ENCODE measurements at places on chromosomes 5 and 9.

DNA sequence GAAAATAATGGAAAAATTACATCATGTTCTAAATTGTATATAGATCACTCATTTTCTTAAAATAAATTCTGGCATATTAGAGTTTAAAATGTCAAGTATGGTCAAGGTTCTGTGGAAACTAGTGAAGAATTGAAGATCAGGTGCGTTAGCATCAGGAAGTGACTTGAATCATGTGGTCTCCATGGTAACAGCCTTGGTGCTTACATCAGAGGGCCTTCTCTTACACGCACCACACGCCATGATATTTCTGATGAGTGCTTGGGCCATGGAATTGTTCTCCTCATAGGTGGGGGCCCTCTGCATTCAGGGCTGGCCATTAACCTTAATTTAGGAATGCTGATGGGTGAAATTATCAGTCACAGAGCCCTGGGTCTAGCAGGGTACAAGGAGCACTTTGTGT, 288.1 kb upstream of the EFNA5 start:
- no peak for DNase-seq

DNA sequence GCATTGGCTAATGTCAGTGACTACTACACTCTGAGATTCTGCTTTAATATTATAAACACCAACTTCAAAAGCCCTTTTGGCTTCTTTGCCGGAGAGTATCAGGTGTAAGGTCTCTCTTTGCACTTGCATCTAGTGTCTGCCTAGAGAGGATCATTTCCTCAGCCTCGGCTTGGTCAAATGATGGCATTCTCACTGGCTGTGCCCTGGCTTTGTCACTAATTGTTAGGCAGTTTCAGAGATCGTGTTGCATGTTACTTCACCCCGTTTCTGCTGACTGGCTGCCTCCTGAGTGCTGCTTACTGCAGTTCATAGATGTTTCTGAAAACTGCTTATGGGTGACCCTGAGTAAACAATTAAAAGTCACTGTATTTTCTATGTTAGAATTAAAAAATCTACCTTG, 48.8 kb downstream of the SLC1A3 start:
- DNase-seq = no peak

- DNase-seq = no peak
Measured at GRCh38 chr5:150166650-150167511, at the start of gene CDX1. Gene CDX1 (plus strand): TSS chr5:150166778. CDS start chr5:150166877, 99 bp downstream.

GRCh38 chr5:151094030-151094851, 13.4 kb upstream of the TNIP1 start:
- peak; percentile 63 for DNase-seq

GRCh38 chr5:143229426-143229895, 174.0 kb downstream of the NR3C1 start:
- no peak for DNase-seq

- no peak for DNase-seq
Measured at GRCh38 chr9:87392086-87392485, 105.6 kb upstream of the DAPK1 start.

DNA sequence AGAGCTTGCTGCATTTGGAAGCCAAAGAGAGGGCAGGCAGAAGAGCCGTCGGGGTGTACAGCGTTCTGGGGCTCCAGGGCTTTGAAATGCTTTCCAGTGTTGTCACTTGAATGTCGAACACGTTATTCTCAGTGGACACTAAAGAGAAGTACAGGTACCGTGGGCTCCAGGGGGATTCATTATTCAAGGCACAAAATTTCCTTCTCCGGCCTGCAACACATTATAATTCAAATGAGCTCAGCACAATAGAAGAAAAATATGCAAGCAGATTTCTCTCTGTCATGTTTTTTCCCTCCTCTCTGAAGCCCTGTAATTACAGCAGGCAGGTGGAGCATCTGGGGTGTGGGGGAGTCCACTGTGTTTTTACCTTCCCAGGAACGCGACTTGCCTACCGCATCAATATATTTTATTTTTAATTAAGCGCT, 293.1 kb downstream of the ZSWIM6 start:
- DNase-seq = no peak

DNA sequence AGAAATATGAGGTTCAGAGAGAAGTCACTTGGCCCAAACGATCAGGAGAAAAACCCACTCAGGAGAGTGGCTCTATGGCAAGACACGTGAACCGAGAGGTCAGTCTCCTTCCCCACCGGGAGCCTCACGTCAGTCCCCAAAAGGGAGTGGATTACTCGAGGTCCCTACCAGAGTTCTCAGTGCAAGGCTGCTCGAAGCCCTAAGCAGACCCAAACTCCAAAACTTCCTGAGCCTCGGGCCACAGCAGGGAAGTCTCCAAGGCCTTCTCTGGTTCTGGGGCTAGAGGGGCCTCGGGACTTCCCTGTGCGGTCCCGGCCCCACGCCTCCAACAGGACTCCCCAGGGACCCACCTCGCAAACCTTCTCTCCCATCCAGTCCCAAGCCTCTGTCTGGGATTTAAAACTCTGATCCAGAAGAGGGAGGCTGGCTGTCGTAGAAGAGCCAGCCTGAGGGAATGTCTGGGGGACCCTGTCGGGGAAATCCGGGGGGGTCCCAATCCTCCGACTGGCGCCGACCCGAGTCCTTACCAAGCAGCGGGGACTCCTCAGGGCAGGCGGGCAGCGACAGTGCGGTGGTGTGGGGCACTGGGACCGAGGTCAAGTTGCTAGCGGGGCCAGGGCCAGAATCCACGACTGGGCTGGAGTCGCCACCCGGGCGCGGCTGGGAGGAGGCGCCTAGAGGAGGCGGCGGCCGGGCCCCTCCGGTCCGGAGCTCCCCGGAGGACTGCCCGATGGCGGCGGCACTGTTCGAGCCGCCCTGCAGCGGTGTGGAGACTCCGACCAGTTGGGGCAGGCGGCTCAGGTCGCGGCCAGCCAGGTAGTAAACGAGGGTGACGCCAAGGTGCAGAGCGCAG, 679 bp downstream of the B4GALT1 start:
- DNase-seq = no peak

GRCh38 chr9:124361128-124361527, 54.1 kb downstream of the PSMB7 start:
- DNase-seq = no peak

- DNase-seq = no peak
Measured at GRCh38 chr9:79977510-79978197, 405.9 kb downstream of the TLE4 start.

GRCh38 chr5:167255926-167256325, 1035.5 kb upstream of the WWC1 start:
- DNase-seq = no peak

GRCh38 chr9:98491231-98491651, 217.5 kb downstream of the GABBR2 start:
- no peak for DNase-seq

GRCh38 chr5:167813389-167813788, 478.1 kb upstream of the WWC1 start:
- no peak for DNase-seq

DNA sequence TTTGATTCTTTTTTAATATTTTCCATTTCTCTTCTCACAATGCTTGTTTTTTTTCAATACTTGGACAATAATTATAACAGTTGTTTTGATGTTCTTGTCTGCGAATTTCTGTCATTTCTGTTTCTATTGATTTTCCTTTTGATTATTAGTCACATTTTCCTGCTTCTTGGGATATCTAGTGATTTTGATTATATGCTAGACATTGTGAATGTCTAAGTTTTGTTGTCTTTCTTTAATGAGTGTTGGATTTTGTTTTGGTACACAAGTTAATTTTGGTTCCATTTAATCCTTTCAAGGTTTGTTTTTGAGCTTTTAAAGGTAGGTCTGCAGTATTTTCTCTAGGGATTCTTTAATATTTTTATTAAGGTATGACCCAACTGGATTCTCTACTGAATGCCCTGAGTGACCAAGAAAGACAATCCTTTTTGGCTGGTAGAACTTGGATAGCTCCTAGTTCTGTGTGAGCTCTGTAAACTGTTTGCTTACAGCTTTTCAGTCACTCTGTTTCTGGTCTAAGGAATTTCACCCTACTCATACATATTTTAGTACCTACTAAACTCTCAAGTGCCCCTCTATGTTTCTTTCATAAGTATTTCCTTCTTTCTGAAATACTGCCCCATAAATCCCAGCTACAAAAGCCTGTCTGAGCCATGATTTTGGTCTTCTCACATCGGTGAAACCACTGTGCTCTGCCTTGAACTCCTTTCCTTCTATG, 12.5 kb upstream of the PDE8B start:
- no peak for DNase-seq

All from stimulated activated CD4-positive, alpha-beta T cell treated with anti-CD3 and anti-CD28 coated beads, Interleukin-12 subunit alpha, Interleukin-12 subunit beta, amount 100 ng/mL, for 24 hours (primary cell).